ENCODE measurements at places on chromosomes 3 and 15.

GRCh38 chr3:153970741-153971347 is 150.3 kb upstream of the ARHGEF26 start:
- peak; percentile 38 for DNase-seq

- DNase-seq, result no peak
Observed at GRCh38 chr3:83738202-83738601, 1220.6 kb upstream of the CADM2 start.

DNA sequence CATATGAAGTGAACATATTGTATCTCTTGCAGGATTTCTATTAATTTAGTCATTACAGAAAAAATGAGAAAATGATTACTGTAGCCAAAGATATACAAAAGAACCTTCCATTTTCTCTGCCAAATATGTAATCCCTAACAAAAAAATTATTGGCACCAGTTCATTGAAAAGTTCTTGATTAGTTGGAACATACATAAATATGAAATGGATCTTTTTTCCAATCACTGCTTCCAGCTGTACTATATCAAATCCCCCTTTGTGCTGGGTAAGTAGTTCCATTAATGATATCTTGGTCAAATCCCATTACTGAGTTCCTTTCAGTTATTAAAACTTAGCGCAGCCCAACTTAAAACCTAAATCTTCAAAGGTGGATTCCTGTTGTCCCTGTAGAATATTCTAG is 263.8 kb downstream of the SLC9A9 start:
- DNase-seq, result no peak

GRCh38 chr3:100245927-100246326 is 14.9 kb upstream of the TBC1D23 start:
- peak; percentile 55 for DNase-seq

DNA sequence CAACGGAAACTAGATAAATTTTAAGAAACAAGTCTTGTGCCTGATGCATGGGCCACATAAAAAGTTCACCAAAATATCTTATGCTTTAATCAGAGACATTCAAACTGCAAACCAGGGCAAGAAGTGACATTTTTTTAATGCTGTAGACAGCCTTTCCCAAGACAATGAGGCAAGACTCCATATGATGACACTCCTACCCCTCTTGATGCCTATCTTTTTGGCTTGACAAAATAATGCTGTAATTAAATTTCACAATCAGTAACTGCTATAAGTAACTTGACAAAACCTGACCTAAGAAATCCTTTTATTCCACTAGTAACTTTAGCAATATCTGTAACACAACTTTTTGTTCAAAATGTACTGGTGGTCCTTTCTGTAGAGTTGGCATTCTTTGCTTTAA is 48.7 kb downstream of the ECT2 start:
- DNase-seq, result no peak

DNA sequence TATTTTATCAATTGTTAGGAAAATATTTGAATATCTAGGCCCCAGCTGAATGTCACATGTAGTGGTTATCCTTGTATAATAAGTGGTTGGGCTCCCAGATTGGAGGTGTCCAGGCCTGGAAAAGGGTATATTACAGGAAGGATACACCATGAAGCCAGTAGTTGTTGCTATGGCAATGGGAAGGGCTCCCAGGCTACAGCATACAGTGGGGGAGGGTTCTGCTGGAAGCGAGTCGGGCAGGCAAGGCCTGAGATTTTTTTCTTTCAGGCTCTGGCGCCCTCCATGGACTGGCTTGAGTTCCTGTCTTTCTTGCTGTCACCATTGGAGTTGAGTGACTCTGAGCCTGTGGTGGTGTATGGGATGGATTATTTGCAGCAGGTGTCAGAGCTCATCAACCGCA is 8.9 kb downstream of the ECE2 start:
- peak; percentile 60 for DNase-seq

DNA sequence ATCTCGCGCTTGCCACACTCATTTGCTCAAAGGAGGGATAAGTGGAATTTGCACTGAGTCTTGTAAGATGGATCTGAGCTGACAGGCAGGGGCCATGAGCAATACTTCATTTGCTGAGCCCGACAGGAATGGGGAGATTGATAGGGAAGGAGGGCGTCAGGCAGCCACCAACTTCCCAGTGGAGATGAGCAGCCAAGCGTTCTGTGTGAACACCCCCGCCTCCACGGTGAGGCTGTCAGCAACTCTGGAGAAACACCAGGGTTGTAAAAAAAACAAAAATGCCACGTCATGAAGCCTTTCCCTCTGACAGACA is 36.8 kb downstream of the TLE3 start:
- DNase-seq, result peak; percentile 58

DNA sequence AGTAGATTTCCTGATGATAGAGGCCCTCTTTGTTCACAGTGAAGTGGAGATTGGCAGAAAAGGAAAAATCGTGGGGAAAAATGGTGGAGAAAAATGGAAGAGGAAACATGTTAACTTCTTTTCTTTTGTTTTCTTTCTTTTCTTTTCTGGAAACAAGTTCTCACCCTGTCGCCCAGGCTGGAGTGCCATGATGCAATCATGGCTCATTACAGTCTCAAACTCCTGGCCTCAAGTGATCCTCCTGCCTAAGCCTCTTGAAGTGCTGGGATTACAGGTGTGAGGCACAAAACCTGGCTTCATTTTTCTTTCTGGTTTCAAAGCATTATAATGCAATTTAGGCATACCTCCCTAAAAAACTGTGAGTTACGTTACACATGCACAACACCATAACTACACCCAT is 464.2 kb downstream of the MECOM start:
- DNase-seq, result no peak

- no peak for DNase-seq
Observed at GRCh38 chr15:65653801-65654521, 32.2 kb downstream of the SLC24A1 start.

DNA sequence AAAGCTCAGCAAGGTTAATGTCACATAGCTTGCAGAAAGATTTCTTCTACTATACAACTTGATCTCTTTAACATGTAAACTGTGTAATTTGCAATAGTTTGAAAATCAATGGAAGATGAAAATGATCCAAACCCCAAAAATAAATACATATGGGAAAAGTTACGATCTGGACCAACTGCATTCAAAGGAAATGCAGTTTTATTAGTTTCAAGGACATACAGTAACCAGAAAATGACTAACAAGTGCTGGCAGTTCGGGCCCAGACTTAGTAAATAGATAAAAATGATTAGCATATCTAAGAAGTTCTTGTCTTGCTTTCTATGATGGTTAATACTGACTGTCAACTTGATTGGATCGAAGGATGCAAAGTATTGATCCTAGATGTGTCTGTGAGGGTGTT is 37.3 kb upstream of the LEKR1 start:
- peak; percentile 30 for DNase-seq

- DNase-seq, result no peak
Observed at GRCh38 chr15:95868450-95868849, 462.1 kb upstream of the NR2F2 start.

- peak; percentile 51 for DNase-seq
Observed at GRCh38 chr3:81218023-81218422, 543.4 kb downstream of the GBE1 start.

GRCh38 chr3:121690777-121691405 is 30.2 kb upstream of the HCLS1 start:
- DNase-seq, result no peak

GRCh38 chr15:80191897-80192595 is 39.2 kb downstream of the FAH start:
- no peak for DNase-seq

- no peak for DNase-seq
Observed at GRCh38 chr3:126859415-126860246, 123.3 kb upstream of the PLXNA1 start.

DNA sequence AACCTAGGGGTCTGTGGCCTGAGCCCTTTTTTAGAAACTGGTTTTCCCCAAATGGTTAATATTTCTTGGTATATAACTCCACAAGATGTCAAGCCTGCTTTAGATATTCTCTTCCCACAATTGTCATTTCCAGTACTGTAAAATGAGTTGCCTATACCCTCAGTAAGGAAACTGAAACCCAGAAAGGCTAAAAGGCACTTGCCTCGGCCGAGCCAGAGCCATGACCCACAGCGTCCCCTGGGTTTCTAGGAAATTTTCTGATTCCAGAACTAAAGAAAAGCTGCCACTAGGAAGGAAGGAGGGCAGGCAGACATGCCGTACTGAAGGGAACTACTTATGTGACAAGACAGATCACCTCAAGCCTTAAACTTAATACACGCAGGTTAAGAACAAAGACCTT is 59.1 kb downstream of the ATP8B4 start:
- no peak for DNase-seq

GRCh38 chr3:104353951-104354350 is 1012.8 kb upstream of the ALCAM start:
- no peak for DNase-seq

- DNase-seq, result no peak
Observed at GRCh38 chr3:195137638-195138588, 133.0 kb downstream of the XXYLT1 start.

DNA sequence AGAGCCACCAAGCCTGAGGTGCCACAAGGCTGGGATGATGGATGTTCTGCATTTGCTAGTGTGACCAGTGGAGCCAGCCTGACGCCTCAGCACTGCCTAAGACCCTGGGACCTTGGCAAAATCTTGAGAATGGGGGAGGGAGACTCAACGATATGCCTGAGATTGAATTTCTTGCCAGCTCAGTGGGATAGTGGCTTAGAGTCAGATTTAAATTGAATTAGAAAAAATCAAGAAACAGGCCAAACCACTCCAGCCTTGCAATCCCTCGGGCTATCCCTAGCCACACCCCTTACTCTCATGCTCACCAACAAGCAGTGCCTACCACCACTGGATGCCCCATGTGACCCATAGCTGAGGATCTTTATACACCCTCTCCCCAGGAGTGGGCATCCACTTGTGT is 18.7 kb upstream of the PDE8A start:
- DNase-seq, result no peak

DNA sequence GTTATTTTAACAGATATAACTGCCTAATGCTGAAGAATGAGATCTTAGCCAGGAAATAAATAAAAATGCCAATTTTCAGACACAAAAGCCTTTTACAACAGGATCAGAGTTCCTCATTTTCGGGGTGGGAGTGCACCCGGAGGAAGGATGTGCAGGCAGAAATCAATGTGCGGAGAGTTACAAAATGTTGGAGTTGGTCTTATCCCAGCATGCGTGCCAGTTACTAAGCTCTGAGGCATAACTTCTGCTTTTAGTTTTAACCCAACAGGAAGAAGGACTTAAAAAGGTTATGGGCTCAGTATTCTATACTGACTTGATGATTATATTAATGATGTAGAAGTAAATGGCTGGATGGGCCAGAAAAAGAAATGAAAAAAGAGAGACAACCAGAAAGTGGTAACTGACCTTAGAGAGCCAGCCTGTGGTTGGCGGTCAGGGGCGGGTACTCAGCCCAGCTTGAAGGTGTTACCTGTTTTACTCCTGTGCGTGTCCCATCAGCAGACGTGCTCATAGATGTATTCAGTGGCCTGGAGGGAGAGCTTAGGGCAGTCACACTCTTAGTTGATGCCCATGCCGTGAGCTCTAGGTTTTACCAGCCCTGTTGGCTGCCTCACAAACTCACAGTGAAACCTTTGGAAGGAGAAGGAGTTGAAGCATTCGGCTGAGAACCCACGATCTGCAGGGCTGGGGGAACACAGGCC is 164.7 kb downstream of the SV2B start:
- no peak for DNase-seq

DNA sequence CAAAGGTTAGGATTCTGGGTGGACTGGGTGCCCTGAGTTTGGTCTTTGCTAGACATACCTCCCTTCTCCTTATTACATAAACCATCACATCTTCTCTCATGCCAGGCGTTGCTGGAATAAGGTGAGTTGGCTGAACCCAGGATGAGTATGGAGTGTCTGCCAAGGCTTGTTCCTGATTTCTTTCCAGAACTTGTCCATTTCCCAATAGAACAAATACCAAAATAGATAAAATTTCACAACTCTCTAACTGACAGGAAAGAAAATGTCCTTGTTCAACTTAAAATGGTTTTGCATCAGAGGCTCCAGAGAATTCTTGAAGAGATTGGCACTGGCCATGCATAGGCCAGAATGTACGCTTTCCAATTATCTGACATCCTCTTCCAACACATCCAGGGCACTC is 291.9 kb downstream of the IGSF11 start:
- DNase-seq, result no peak

DNA sequence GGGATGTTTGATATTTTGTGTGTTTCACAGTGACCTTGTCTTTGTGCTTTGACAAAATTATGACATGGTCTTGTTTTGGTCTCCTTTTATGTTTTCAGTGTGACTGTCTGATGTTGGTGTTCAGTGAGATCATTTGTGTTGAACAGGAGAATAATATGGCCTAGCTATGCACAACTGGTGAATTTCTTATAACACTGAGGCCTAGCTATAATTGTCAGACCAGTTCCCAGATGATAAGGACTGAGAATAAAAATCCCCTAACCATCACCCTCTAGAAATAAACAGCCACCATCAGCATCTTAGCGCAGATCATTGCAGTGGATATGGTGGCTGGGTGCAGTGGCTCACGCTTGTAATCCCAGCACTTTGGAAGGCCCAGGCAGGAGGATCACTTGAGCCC is 66.8 kb upstream of the LIMD1 start:
- no peak for DNase-seq

GRCh38 chr15:97141871-97142270 is 811.4 kb downstream of the NR2F2 start:
- no peak for DNase-seq

GRCh38 chr3:157248590-157249422 is 88.9 kb upstream of the CCNL1 start:
- peak; percentile 88 for DNase-seq

DNA sequence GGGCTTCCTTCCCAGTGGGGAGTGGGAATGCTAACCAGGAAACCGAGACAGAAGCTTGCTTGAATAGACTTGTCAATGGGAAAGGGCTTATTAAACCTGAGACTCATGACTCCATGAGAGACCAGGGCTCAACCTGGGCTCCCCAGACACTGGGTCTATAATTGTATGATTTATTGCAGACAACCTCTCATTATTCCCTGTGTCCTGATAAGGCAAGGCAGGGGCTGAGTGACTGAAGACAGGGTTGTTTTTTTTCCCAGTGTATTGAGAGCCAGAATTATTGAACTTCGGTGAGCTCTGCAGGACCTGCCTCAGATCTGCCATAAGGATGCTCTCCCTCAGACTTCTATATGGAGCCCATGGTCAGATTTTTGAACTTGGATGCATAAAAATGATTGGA is 79.5 kb upstream of the KLHL25 start:
- no peak for DNase-seq

- DNase-seq, result peak; percentile 94
Observed at GRCh38 chr3:187994221-187995042, 159.5 kb upstream of the LPP start.

GRCh38 chr15:57694279-57694678 is 12.2 kb upstream of the POLR2M start:
- DNase-seq, result peak; percentile 87

DNA sequence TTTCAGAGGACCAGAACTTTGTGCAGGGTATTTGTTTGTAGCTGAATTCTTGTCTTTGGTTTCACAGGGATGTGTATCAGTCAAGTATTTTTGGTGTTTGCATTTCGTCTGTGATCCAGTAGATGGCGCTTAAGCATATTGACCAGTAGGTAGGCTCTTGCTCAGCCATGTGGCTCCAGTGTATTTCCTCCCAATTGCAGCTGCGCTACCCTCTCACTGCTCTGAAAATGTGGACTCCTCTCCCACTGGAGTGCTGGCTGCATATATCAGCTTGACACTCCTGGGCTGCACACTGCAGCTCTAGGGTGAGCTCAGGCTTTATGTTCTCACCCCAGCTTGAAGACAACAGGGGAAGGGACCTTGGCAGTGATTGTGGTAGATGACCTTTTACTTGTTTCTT is 1264.3 kb upstream of the ALCAM start:
- DNase-seq, result peak; percentile 67
